ENCODE measurements at places on chromosomes 4 and X.

DNA sequence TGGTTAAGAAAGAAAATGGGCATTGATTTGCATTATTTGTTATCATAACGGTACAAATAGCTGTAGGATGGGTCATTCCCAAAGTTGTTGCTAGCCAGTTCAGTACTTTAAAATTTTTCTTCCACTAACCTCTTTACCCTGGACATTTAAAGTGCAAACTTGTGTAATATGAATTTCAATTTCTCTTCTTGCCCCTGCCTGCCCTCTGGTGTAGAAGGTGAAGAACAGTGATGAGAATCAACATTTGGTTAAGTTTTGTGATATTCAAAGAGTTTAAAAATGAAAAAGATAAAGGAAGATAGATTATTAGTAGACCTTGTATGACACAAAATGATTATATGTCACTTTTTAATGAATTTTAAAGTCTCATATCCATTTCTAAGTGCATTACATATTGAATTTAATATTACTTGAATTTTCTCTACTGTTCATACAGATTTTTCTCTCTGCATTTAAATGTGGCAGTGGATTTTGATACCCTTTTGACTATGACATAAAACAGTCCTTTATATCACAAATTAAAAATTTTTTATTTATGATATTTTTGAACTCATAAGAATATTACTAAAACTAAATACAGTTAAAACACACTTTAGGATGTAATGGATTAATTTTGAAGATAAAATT, 337.7 kb downstream of the BMPR1B start:
- peak; percentile 71 for DNase-seq

GRCh38 chr4:112253382-112254000, 21.9 kb downstream of the AP1AR start:
- DNase-seq: no peak

- no peak for DNase-seq
Measured at GRCh38 chr4:42566835-42567234, 90.1 kb downstream of the ATP8A1 start.

DNA sequence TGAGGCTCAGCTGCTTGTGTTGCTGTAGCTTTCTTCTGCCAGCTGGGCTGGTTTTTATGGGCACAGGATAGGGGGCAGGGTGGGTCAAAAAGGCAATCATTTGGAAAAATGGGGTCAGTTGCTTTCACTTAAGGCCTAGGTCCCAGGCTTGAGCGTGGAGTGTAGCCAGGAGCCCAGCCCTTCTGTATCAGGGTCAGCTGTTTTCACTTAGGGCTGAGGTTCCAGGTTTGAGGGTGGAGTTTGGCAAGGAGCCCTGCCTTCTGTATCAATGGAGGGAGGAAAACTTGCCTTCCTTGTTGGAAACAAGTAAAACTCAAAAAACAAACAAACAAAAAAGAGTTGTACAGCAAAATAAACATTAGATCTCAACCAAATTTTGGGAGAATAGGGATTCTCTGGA, 37.0 kb upstream of the UGT8 start:
- DNase-seq: no peak

DNA sequence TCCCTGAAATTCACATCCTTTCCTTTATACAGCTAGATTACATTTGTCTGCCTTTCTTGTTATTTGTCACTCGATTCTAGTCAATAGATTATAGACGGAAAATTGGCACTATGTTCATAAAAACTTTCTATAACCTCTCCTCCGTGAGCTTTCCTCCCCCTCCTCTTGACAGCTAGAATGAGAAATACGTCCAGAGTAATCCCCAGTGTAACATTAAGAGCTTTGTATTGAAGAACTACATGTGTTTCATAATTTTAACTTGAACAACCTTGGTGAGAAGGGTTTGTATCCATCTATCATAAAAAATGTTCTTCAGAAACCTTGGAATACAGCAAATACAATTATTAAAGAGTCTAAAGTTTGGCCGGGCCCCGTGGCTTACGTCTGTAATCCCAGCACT, 1707.4 kb downstream of the PCDH7 start:
- no peak for DNase-seq

DNA sequence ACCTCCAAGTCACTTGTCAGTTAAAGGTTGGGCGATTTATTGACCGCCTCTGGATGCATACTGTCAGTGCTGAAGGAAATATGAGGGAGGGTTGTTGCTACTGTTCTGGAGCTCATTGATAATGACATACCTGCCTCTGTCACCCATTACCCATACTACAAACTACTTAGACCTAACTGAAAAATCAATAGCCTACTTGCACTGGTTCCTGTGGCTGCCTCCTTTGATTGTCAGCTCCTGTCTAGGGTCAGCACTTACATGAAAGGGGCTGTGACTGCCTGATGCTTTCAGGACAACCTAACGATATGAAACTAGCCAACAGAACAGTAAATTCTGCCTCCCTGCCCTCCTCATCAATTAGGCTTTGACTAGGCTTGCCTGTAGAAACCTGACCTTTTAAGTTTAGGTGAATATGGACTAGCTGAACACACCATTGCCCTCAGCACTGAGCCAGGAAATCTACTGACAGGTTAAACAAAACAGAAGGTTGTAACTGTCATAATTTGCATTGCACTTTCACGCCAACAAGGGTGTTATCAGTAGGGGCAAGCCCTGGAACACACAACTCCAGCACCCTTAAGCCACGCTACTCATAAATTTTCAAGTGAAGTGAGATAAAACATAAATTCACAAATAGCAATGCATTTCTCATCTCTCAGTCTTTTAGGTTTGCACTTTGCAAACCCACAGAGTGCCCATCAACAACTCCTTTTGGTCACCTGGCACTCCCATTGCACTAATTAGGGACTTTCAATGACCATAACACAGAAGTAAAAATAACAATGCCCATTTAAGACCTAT, 9.0 kb upstream of the MAB21L2 start:
- DNase-seq: no peak

DNA sequence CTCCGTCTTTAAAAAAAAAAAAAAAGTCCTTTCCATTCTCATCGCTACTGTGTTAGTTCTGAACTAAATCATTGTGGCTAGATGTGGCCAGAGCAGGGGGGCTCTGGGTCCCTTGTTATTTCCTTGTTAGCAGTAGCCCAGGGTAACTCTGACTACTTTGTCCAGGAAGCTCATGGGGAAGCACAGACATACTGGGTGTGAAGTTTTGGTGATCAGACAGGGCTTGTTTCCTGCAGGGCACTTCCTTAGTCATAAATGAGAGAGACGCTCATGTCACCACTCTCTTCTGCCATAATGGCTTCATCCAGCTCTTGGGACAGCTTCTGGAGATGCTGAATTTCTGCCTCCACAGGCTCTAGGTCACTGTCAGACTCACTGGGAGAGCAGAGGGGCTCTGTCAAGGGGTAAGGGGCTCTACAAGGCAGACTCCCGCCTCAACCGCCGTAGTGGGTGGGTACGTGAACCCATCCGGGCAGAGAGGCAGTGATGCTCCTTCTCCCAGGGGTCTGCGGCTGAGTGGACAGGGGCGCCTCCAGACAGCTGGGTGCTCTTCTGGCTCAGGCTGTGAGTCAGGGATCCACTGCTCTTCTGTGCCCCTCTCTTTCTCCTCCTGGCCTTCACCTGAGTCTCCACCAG, 12.9 kb downstream of the STIM2 start:
- DNase-seq: no peak

- no peak for DNase-seq
Measured at GRCh38 chrX:19852014-19853005, 35.1 kb downstream of the SH3KBP1 start.
